ENCODE measurements at places on chromosomes 16 and 17.

DNA sequence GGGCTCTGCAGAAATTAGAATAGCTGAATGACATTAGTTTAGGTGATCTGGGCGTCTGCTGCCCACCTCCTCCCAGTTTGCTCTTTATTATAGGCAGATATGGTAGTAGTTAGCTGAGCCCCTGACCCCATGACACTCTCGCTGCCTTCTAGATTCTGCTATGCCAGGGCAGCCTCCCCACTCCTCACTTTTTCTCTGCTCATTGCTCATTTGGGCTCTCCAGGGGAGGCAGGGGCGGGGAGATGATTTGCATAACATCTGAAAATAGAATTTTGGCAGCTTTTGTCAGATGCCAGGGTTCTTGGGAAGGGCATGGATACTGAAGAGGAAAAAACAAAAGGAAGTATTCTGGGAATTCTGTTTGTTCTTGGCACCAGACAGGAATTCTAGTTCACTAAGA, 78.0 kb upstream of the GAS7 start:
- DNase-seq = no peak

DNA sequence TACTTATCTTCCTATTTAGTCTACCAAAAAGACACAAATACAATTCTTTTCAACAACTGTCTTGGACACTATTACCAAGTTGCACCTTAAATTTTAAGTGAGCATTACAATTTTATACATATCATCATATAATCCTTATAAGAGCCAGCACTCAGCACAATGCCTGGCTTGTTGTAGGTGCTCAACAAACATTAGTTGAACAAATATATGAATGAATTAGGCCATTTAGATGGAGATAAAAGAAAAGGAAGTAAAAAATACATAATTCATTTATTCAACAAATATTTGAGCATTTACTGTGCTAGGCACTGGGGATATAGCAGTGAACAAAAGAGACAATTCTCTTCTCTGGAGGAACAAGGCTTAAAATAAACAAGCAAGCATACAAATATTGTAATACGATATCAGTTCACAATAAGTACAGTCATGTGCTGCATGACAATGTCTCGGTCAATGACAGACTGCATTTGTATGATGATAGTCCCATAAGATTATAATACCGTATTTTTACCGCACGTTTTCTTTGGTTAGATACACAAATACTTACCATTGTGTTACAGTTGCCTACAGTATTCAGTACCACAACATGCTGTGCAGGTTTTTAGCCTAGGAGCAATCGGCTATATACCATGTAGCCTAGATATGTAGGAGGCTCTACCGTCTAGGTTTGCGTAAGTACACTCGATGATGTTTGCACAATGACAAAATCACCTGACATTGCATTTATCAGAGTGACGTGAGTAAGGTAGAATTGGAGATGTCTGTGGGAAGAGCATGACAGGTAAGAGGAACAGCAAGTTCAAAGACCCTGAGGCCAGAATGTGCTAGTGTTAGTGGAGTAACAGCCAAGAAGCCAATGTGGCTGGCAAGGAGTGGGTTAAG, 86.4 kb upstream of the HS3ST2 start:
- no peak for DNase-seq

DNA sequence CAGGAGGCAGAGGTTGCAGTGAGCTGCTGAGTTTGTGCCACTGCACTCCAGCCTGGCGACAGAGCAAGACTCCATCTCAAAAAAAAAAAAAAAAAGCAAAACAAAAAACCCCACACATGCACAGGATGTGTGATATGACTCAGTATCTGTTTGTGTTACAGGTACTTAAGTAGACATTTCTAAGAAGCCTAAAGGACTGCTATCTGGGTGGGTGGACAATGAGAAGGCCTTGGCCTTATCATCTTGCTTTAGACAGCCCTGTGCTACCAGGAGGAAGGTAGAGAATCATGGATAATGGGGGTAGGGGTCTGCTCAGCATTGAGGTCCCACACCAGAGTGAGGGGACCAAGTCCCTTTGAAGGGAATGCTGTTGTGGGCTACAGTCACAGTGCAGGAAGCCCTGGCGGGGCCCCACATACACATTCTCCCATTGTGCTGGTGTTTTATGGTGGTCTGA, 26.7 kb downstream of the PLD6 start:
- DNase-seq = peak; percentile 53

DNA sequence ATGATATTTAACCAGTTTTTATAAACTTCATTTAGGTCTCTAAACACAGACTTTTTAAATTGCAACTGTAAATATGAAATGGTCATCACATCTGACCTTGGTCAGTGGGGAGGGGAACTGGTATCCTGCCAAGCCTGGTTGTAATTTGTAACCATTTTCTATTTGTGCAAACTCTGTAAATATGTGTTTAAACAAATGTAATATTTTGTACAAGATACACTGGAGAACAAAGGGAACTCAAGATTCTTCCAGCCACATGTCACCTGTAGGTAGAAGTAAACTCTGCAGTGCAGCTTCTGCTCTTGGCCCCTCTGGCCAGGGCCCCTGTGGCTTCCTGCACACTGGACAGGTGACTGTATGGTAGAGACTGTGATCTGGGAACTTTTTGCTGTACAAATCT, 35.8 kb downstream of the AKAP1 start:
- no peak for DNase-seq

- no peak for DNase-seq
Measured at GRCh38 chr16:87421003-87421912, 29.1 kb downstream of the MAP1LC3B start.

- no peak for DNase-seq
Measured at GRCh38 chr17:50181144-50181543, 15.3 kb downstream of the SGCA start.

DNA sequence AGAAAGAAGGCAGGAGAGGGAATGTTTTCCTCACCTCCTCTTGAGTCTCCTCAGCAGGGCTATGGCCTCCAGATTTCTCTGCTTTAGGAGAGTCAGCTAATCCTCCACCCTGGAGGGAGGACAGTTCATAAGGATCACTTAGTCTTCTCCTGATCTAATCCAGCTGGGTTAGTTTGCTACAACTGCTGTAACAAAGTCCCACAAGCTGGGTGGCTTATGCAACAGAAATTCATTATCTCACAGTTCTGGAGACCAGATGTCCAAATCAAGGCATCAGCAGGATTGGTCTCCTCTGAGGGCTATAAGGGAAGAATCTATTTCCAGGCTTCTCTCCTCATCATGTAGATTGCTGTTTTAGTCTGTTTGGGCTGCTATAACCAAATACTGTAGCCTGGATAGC, 40.6 kb upstream of the XYLT1 start:
- DNase-seq = no peak

DNA sequence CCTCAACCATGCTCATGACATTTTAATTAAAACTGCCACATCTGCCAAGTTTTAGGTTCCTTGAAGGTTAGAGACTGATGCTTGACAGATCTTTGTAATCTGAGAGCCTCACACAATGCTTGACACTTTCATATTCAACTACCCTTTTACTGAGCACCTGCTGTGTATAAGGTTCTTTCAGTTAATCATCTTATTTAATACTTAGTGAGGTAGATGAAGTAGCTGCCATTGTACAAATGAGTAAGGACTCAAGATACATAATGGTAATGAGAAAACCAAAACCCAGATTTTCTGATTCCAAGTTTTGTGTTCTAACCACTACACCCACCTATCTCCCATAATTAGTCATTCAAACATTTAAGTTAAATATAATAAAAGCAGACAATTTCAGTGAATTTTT, 35.4 kb upstream of the ARL6IP1 start:
- no peak for DNase-seq

DNA sequence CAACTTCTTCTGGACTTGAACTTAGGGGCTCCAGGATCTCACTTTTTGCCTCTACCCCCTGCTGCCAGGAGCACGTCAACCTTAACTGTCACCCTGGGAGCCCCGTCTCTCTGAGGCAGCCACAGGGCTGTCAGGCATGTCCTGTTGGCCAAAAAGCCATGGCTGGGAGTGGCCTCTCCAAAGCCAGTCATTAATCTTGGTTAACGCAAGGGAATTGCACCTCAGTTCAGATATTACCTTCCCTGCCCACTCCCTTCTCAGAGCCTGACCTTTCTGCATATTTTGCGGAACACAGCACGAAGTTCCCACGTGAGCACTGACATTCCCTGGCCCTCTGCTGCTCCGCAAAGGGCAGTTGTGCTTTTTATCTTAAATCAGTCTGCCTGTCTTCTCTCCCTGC, 44.2 kb upstream of the CIBAR2 start:
- no peak for DNase-seq

GRCh38 chr17:76544546-76545365, 4.9 kb downstream of the PRCD start:
- DNase-seq = no peak

- no peak for DNase-seq
Measured at GRCh38 chr17:2758870-2759269, 9.4 kb upstream of the CCDC92B start.
